ENCODE measurements at places on chromosomes 12 and 14.

- DNase-seq = no peak
These were observed 90.1 kb upstream of the DAAM1 start for GRCh38 chr14:59098377-59098776.

GRCh38 chr12:24553259-24553658 lies 395.6 kb downstream of the BCAT1 start:
- no peak for DNase-seq

GRCh38 chr14:23121361-23121771 lies 2.3 kb upstream of the CEBPE start:
- peak; percentile 29 for DNase-seq

- DNase-seq = no peak
These were observed 51.4 kb upstream of the BAZ1A start for GRCh38 chr14:34926552-34926951.

DNA sequence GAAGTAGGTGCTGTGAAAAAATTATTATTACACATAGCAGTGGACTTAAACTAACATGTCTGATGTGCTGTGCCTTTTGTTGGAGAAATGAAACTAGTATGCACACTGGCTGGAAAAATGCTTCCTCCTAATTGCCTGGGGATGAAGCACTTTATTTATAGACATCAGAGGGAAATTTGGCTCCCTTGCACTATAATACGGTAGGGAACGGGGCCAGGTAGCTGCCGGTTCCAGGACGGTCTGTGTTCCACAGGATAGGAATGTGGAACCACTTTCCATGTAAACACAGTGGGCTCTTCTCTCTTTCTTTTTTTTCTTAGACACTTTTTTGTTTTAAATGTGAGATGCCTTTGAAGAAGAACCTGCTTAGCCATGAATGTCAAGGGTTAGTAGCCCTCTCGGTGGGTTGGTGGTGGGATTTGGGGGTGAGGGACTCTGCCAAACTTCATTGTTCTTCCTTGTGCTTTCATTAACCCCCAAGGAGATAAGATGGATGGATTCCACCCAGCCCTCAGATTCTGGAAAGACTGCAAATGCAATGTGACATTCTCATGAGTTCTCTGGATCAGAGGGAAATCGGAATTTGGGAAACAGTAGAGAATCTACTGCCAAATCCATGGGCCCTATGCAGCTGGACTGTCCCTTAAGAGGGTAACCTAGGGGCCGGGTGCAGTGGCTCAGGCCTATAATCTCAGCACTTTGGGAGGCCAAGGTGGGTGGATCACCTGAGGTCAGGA lies 58.0 kb upstream of the GSC start:
- no peak for DNase-seq

- no peak for DNase-seq
These were observed 153.5 kb upstream of the MAX start for GRCh38 chr14:65255583-65256461.

GRCh38 chr12:3231399-3231876 lies 154.3 kb downstream of the TSPAN9 start:
- no peak for DNase-seq

GRCh38 chr14:55814064-55814463 lies 234.1 kb downstream of the KTN1 start:
- no peak for DNase-seq

- DNase-seq = no peak
These were observed 374.2 kb downstream of the PRKD1 start for GRCh38 chr14:29553427-29553826.

DNA sequence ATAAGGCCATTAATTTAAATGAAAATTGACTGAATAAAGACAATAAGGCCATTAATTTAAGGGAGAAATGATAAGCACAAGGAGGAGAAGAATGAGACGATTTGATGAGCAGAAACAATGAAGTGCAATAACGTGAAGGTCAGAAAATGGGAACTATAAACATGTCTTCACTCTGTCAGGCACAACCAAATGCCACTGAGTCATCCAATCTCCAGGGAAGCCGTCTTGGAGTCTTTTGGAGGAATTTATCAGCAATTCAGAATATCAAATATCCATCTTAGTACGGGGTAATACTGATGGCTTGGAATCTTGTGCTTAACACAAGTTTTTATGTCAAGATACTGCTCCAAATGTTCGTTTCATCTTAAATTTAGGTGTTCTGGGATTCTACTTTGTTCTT lies 159.9 kb downstream of the CAPZA3 start:
- no peak for DNase-seq

- no peak for DNase-seq
These were observed 550.0 kb upstream of the TBX3 start for GRCh38 chr12:115233891-115234543.

DNA sequence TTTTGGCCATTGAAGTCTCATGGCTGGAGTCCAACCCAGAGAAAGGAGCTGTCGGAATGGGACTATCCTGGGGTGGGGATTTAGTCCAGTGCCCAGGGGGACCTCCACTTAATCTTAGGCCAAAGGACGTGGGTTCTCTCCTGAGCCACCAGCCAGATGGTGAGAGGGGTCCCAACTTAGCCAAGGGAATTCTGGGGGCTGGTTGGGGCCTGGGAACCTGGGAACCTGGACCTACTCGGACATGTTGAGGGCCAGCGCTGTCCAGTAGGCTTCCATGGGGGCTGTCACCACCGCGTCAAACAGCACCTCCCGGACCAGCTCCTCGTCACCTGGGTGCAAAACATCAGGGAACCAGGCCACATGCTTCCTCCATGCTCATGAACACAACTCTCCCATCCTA lies 33.4 kb downstream of the LRTM2 start:
- DNase-seq = no peak

DNA sequence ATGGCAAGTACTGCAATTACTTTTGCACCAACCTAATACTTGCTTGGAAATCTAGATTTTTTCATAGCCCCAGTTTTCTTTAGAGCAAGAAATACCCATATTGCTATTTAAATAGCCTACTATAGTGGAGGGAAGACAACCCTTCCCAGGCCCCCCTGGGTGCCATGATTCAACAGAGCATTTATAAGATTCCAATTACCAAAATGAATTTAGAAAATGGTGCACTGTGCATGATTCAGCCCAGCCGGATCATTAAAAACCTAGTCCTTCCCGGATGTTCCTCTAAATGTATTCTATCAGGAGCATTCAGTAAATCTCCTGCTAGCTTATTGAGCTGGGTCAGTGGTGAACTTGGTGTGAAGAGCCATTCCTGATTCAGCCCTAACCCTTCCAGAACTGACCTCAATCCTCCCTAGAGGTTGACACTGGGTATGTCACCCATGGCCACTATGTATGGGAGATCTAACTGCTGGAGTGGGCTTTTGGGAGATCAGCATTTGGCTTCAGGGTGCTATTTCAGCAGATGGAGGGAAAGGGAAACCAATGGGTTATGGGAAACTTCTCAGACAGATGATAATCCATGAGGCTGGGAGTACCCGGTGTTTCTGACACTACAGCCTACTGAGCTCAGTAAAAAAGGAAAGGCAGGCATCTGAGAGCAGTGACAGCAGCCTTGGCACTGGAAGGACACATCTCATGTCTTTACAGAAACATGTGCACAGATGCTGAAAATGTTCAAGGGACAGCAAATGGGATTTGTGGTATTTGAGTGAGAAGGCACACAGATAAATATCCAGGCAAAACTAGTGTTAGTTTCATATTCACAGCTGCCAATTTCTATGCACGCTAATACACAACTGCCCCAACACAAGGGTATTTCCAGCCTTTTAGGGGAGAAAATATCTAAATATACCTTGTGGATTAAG lies 258.9 kb downstream of the DPF3 start:
- DNase-seq = no peak

DNA sequence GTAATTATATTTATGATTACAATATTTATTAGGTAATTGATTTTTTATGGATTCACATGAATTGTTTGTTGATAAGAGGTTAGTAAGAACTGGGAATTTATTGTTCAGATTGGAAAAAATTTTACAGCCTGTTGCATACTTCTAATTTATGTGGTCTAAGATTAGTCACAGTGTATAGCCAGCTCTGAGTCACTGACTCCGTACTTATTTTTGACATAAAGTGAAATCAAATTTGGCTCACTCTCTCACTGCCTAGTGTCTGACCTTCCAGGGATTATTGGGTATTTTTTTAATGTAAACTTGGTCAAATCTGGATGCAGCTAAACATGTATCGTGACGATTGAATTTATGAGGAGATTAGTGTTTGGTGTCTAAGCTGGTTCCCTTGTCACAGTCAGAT lies 109.3 kb downstream of the PTPRQ start:
- DNase-seq = no peak

DNA sequence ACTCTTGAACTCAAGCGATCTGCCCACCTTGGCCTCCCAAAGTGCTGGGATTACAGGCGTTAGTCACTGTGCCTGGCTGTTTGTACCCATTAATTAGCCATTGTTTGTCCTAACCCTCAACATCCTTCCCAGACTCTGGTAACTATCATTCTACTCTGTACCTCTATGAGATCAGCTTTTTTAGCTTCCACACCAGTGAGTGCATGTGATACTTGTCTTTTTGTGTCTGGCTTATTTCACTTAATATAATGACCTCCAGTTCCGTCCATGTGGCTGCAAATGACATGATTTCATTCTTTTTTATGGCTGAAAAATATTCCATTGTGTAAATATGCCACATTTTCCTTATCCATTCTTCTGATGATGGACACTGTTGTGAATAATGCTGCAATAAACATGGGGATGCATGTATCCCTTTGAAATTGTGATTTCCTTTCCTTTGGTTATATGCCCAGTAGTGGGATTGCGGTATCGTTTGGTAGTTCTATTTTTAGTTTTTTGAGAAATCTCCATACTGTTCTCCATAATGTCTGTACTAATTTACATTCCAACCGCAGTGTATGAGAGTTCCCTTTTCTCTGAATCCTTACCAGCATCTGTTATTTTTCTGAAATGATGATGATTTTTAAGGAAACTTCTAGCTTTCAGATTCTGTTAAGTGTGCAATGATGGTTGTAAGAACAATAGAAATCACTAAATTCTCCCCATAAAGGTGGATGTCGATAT lies 6.7 kb upstream of the PPP4R3A start:
- no peak for DNase-seq

GRCh38 chr12:54390176-54390667 lies 5.7 kb upstream of the ZNF385A start:
- DNase-seq = no peak

GRCh38 chr12:32894566-32894965 lies 2.0 kb downstream of the PKP2 start:
- DNase-seq = no peak
